ENCODE measurements at places on chromosomes 6 and 20.
A peak's percentile ranks its signal among the peaks of the same experiment; 100 is the strongest.

DNA sequence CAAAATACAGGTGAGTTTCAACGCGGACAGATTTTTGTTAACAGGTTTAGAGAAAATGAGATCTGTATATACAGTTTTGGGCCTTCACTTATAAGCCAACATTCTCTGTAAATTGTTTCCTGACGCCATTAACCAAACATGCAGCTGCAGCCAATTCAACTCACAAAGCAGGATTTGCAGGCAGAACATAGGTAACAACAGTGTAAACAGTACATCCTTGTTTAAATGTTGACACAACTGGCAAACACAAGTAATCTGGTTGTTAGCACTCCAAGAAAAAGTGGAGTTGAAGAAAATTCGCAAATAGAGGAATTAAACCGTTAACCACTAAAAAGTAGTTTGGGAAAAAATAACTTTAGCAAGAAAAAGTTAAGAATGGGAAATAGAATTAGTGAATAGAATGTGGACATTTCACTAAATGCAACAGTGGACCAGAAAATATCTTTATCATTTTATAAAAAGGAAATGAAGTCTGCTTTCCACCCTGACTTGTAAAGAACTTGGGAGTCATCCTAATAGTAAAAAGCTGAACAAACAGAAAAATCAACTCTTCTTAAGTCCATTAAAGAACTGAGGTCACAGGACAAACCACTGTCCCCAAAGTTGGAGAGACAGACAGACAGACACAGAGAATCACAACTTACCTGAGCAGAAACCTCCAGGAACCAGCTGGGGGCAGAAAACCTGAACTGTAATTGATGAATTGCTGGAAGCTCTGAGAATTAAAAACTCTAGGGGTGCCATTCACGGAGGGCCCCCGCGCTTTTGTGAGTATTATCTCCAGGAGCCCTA, 10.1 kb downstream of the SMIM28 start:
- no peak for DNase-seq

GRCh38 chr20:46894579-46894958, at the start of gene EYA2:
EYA2 (plus strand) TSS chr20:46894843; CDS start chr20:46990011, 95,168 bp downstream.
- DNase-seq = no peak

- no peak for DNase-seq
Observed at GRCh38 chr6:168496139-168496996, 55.4 kb downstream of the SMOC2 start.

- no peak for DNase-seq
Observed at GRCh38 chr6:13098793-13099570, 229.4 kb downstream of the TBC1D7 start.

DNA sequence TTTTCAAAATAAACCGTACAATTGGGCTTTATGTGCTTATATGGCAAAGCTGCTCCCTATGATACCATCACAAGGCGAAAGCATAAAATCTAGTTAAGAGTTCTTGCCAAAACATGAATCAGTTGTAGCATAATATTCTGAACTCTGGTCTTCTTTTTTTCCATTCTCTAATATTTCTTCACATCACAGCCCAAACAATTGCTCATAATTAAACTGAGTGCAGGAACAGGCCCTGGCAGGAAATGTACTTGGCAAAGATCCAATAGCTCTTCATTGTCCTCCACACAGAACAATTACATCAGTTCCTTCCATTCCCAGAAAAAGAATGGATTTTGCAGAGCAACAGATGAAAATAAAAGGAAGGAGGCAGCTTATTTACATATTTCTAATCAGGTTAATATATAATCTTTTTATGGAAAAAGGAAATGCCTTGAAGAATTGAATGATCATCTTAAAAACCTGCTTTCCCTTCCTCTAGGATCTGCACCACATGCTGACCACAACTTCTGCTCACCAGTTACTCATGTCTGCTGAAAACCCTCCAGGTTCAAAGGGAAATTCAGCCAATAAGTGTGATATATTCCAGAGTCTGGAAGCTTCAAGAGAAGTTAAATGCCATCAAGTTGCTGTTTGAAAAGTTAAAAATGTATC, 123.3 kb upstream of the COL21A1 start:
- DNase-seq = no peak

DNA sequence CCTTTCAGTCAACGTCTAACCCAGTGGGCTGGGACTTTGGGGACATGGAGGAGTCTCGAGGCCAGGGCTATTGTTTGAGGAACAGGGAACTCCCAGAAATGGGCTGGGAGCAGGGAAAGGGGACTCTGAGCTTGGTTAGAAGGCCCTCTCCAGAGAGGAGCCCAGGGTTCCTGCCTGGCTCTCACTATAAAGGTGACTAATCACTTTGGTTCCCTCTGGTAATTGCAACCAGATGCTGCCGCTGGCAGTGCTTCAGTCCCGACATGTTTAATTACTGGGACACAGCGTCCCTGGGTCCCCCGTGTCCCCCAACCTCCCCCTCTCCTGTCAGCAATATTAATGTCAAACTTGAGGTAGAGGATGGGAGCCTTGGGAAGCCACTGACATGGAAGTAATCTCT, 5.0 kb upstream of the GDF5 start:
- no peak for DNase-seq

DNA sequence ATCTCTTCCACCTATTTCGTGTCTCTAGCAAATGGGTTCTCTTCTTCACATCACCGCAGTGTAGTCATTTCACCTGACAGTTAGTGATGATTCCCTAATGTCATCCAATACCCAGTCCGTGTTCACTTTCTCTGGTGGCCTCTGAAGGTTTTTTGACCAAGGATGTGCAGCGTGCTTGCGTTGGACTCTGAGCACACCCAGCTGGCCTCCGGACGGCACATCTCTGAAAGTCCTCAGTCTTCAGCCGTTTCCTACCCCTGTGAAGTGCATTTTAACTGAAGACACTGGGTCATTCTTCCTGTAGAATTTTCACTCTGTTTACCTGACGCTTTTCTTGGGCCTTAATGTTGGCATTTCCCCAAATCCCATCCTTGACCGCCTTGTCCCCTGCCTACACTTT, 98.7 kb downstream of the ERMARD start:
- no peak for DNase-seq

DNA sequence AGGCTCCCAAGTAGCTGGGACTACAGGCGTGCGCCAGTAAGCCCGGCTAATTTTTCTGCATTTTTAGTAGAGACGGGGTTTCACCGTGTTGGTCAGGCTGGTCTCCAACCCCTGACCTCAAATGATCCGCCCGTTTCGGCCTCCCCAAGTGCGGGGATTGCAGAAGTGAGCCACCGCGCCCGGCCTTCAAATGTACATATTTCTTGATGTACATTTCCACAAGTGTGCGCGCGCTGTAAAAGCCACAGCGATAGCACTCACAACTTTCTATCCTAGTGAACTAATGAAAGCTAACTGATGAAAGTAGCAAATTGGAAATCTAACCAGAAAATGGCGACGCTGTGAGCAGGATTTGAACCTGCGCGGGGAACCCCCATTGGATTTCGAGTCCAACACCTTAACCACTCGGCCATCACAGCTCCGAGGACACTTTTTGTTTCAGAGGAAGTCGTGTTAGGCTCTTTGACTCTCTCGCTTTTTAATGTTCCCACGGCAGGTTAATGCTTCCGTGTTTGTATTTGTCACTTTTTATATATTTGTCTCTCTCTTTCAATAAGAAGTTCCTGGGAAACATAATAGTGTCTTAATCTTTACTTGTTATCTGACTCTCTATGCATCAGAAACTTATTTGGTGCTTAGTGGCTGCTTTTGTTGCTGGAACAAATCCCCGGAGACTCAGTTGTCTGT, 199.4 kb upstream of the ZNF184 start:
- DNase-seq = no peak

- DNase-seq = no peak
Observed at GRCh38 chr20:64279826-64280459, 24.4 kb downstream of the PCMTD2 start.

GRCh38 chr6:90062667-90063066, 168.4 kb downstream of the GJA10 start:
- no peak for DNase-seq

DNA sequence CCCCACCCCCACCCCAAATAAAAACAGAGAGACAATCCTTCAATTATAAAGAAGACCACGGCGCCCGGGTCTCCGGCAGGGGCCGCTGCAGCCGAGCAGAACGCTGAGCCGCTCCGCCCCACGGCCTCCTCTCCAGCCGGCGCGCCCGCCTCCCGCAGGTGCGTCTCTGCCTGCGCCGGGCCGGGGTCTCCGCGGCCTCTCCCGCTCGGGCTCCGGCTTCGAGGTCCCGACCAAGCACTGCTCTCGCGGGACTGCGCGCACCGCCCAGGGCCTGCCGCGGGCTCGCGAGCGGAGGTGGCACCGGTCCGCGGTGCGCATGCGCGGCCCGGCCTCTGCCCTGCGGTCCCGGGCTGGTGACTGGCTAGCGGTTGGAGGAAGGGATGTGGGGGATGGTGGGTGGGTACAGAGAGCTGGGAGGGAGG, 241 bp upstream of the SIRT5 start:
- peak; percentile 77 for DNase-seq

DNA sequence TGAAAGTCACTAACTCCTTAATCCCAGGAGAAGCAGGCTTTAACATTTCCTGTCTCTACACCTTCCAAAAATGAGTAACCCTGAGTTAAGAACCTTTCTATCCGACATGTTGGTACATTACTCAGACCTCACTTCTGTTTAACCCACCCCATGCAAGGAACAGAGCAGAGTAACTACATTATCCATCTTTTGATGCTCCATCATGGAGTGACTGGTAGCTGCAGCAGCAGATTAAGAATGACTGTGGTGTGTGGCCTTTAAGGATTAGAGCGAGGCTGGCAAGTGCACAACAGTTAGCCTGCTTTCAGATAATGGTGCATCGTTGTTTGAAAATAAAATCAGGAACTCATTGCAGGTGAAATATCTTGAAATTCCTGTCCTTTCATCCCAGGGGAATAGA, 2.0 kb downstream of the TRAF3IP2 start:
- no peak for DNase-seq

GRCh38 chr6:50913105-50913770, 94.6 kb downstream of the TFAP2B start:
- DNase-seq = no peak

GRCh38 chr20:62643521-62644043, 1.3 kb downstream of the SLCO4A1 start:
- DNase-seq = no peak

GRCh38 chr20:61628901-61629601, 377.0 kb downstream of the CDH4 start:
- no peak for DNase-seq

GRCh38 chr20:33826270-33826897, 15.2 kb downstream of the CHMP4B start:
- DNase-seq = no peak

GRCh38 chr6:21070620-21071019, 522.9 kb upstream of the SOX4 start:
- no peak for DNase-seq

GRCh38 chr6:89828988-89829471, 650 bp upstream of the CASP8AP2 start:
- no peak for DNase-seq

DNA sequence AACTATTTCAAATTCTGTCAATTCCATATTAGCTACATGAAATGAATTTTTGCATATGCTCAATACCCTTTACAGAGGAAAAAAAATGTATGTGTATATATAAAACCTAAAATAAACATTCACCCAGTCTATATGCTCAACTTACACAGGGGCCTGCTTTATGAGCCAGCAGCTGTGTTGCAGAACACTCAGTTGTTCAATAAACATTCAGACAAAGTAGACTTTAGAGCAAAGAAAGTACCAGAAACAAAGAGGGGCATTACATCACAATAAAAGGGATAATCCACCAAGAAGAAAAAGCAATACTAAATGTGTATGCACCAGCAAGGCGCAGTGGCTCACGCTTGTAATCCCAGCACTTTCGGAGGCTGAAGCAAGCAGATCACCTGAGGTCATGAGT, 9.5 kb downstream of the COQ3 start:
- DNase-seq = no peak

- peak; percentile 6 for DNase-seq
Observed at GRCh38 chr20:5222919-5223634, 93.7 kb downstream of the PROKR2 start.

DNA sequence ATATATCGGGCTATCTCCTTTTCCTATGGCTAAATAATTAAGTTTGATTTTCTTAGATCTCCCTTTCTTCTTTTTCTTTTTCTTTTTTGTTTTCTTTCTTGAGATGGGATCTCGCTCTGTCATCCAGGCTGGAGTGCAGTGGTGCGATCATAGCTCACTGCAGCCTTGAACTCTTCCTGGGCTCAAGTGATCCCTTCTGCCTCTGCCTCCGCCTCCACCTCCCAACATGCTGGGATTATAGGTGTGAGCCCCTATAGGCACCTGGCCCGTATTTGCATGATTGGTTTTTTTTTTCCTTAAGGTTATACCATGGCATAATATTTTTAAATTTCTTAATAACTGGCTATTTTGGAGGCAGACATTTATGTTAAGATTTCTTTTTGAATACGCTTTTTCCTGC, 106.3 kb downstream of the SCAF8 start:
- no peak for DNase-seq

- no peak for DNase-seq
Observed at GRCh38 chr20:19492687-19493336, 265.2 kb upstream of the RIN2 start.

DNA sequence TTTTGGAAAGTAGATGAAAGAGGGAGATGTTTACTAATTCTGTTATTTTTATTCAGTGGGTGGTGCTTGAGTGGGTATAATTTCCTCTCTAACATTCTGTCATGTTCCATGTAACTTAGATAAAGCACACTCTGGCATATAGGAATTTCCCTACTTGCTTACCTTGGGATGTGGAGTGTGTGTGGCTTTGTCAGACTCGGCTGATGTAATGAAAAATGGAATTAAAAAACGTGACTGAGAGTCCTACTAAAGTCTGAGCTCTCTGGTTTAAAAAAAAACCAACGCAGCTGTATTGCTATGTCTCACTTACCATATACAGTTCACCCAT, 98.3 kb downstream of the JARID2 start:
- DNase-seq = no peak

- DNase-seq = no peak
Observed at GRCh38 chr6:28953585-28954258, 29.9 kb upstream of the TRIM27 start.

GRCh38 chr6:77217896-77218295, 245.4 kb downstream of the HTR1B start:
- DNase-seq = no peak

DNA sequence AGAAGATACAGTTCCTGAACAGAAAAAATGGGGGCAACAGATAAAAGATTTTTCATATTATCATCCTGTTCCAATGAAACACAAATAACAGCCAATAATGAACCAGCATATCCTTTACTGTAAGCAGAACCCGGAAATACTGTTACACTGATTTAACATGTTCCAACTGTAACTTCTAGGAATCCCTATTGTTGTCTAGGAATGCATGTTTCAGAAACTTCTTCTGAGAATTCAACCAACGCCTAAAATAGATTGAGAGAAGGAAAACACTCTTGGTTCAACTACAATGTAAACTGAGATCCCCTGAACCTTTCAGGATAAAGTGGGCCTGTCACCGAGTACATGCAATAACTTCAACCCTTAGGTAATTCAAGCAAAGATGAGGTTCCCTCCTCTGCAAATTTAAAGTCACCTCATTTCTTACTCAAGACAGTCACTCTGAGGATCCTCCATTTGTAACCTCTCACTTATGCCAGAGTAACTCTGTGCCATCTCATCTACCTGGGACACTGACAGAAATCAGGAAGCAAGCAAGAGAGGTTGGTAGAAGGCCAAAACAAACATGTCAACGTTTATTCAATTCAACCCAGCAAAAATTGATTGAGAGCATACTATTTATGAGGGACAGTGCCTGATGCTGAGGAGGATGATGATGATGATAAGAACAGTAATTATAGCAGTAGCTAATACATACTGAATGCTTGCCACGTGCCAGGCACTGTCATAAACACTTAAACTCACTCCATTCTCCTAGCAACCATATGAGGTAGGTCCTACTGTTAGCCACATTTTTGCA, 14.1 kb downstream of the UBE3D start:
- DNase-seq = no peak

All from stimulated activated CD8-positive, alpha-beta memory T cell treated with anti-CD3 and anti-CD28 coated beads, Interleukin-15, amount 100 ng/mL, for 24 hours (primary cell).